ENCODE measurements at places on chromosomes 3 and 15. TPM values are rescaled to one million over a fixed set of nuclear protein-coding genes. Genes with fewer than 3 reads are reported as not detected.

DNA sequence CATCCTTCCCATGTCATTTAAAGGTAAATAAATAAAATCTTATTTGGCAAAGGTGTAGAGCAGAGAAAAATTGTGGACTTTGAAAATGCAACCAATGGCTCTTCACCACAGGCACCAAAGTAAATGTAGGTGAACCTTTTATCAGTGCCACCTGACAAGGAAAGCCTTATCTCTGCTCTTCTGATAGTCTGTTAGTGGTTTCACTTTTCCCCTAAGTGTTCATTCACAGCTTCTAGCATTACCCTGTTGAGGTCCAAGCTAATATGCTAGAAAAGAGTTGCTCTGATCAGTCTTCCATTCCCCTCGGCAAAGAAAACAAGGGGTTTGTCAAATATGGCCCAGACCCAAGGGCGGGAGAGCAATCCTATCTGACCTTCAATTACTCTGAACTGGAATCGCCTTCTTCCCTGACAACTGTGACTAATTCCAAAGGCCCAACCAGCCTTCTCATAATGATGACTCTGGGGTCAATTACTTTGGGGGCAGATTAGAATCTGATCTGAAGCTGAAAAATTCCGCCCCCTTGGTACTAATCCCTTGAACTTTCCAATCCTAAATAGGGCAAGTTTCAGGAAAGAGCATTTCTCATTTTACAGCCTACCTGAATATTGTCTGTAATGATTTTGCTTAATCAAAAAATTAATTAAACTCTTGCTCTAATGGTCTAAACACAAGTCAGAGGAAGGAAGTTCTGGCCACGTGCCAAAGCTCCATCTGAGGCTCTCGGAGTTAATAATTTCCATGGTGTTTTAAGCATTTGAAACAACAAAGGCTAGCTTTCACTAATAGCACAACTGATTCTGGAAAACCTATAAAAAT is 52.4 kb downstream of the SETMAR start:
- DNase-seq = no peak

GRCh38 chr3:145857956-145858355 is 303.0 kb downstream of the PLOD2 start:
- peak; percentile 7 for DNase-seq

GRCh38 chr3:34361921-34362320 is 563.5 kb downstream of the PDCD6IP start:
- no peak for DNase-seq

- DNase-seq = no peak
Measured at GRCh38 chr3:117548600-117548999, 839.0 kb downstream of the TUSC7 start.

GRCh38 chr3:38722781-38723568 is 73.5 kb upstream of the SCN5A start:
- DNase-seq = no peak

GRCh38 chr3:113537155-113537554 is 4.8 kb downstream of the SIDT1 start:
- no peak for DNase-seq

DNA sequence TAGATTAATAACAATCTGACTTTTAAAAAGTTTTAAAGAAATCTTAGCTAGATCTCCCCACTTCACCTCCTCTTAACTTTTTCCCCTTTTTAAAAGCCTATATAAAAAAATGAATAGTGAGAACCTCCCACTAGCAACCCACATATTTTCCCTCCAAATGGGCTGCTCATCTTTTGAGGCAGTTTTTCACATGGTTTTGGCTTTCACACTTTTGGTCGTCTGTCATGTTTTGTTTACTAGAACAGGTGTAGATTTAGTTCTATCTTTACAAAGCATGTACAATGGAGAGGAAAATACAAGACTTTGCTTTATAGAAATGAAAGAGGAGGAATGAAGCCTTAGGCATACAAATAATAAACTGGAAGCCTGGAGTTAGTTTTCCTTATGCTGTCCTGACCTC is 126.7 kb upstream of the EOMES start:
- no peak for DNase-seq

- no peak for DNase-seq
Measured at GRCh38 chr15:83166218-83166617, 41.4 kb downstream of the HDGFL3 start.

GRCh38 chr15:95470997-95471689 is 859.4 kb upstream of the NR2F2 start:
- DNase-seq = no peak

GRCh38 chr3:66504850-66505641 is 4.2 kb upstream of the LRIG1 start:
- DNase-seq = peak; percentile 26

Gene GRM2
- 0.03 TPM for polyA plus RNA-seq

Gene KATNBL1
- polyA plus RNA-seq = 40.0 TPM

Gene TNNC1
- 2.8 TPM for polyA plus RNA-seq

Gene CASR
- not detected for polyA plus RNA-seq

Gene TMOD2
- polyA plus RNA-seq = 2.1 TPM

Gene DAZL
- not detected for polyA plus RNA-seq
